ENCODE measurements at places on chromosomes 12 and 14.

DNA sequence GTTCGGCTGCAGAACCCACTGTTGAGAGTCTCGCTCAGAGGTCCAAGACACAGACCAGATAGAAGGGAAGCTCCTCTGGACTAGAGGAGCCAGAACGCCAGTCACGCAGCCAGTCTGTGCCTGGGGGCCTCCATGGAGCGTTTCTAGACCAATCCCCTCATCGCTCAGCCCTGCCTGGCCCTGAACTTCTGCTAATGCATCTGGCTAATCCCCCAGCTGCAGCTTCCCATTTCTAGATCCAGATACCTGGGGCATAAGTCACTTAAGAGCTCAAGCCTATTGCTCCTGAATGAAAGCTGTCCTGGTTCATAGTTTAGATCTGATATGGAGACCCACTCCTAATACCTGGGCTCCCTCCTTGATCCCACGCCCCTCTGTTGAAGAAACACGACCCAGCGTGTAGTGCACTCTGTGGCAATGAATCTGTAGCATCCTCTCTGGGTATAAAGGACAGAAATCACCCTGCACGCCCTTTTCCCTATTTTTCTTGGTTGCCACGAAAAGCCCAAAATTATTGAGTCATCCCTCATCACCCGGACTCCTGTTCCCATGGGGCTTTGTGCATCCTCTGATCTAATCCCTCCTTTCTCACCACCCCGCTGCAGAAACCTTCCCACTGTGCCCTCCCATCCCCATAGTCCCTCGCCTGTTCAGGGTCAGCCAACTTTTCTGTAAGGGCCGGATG, 341.6 kb upstream of the FKBP4 start:
- no peak for DNase-seq

DNA sequence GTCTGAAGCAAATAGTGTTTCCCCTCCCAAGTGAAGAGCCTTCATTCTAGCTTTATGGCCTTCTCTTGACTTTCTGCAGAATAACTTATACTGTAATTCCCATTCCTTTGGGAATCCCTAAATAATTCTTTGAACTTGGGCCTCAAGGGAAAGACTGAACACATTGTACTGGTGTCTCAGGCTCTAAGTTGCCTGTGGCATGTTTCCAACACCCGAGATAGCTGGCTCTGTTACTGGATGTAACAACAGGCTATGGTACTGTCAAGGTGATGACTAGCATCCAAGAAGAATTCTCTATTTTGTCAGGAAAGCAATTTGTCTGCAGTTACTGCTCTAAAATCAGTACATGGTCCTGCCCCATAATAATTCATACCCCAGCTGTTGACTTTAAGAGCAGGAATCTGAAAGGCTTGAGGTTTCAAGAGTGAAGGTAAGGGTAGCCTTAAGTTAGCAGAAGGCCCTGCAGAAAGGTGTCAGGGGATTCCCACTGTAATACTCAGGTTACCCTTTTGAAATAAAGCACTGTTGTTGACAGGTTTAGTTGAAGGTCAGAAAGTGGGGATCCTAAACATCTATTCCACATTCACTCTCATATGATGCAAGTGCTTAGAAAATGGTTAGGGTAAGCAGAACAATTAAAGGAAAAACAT, 5.2 kb downstream of the GPX2 start:
- no peak for DNase-seq

GRCh38 chr12:104406164-104406563, 50.6 kb upstream of the CHST11 start:
- DNase-seq = no peak

DNA sequence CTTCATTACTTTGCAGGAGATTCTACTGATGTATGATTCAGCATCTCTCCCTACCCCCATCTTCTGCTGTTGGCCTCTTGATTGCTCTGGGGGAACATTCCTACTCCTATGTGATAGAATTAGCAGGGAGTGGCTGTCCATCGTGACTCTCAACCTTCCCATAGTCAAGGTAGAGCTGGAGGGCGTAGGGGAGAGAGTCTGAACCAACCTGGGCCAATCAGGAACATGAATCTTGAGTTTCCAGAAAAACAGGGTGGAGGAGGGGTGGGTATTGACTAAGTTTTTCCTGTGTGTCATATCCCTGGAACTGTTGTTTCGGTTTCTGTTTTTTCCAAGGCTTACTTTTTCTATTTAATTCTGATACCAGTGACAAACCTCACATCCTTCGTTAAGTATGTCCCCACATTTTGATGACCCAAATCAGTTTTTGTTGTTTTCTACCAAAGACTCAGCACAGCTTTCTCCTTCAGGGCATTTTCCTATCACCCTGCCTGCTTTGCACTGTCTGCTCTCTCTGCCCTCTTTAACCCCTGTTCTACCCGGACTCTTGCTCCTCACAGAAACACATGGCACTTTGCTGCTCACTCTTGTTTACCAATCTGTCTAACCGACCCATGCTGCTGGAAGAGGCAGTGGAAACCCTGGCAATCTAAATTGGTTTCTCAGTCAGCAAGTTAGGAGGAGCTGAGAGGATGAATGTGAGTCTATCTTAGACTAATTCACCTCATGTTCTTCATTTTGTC, 1428.3 kb downstream of the AACS start:
- no peak for DNase-seq

DNA sequence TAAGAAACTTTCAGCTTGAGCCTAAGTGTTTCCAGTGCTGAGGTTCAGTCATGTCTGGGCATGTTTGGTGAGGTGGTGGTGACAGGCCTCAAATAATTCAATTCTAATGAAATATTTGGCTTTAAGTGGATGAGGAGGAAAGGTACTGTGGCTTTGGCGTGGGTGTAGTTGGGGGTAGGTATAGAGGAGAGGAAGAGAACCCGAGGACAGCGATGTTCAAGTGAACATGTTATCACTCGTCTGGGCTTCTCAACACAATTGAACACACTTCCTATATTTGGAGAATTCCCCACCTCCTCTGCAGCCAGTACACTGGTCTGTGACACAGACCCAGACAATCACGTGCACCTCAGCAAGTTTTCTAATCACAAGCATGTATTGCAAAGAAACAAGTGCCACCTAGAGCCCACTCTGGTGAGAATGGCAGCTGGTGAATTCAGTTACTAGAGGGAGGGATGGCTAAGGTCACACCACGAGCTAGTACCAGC, 53.0 kb downstream of the IFNG-AS1 start:
- DNase-seq = no peak
